Adrenal gland (tissue), 19 donors: ENCODE measurements at places on chromosomes 5 and 9. TPM values are rescaled to one million over a fixed set of nuclear protein-coding genes. Genes with fewer than 3 reads are reported as not detected.

GRCh38 chr9:26975728-26976707 lies 19.8 kb downstream of the IFT74 start:
- no peaks in the 10 kb centered on the region for H3K4me1 ChIP-seq
- DNase-seq, result peak; percentile 74
- H3K27me3 ChIP-seq, result no peaks in the 10 kb centered on the region
- no peak overlapping the region for H3K27ac ChIP-seq
- H3K36me3 ChIP-seq, result peaks cover 4% of the 10 kb centered on the region
- no peak overlapping the region for H3K4me3 ChIP-seq

DNA sequence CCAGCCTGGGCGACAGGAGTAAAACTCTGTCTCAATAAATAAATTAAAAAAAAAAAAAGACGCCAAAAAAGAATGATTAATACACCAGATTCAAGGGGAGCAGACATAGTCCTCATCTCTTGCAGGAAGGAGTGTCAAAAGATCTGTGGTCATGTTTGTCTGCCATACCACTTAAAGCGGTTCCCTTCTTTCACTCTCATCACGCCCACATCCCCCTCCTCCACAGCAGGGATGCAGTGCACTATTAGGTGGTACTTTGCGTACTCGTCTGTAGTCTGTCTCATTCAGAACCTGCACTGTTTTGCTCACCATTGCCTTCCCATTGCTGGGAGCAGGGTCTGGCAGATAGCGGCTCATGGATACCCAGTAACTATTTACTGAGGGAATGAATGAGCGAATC lies 11.2 kb downstream of the CDHR2 start:
- no peaks in the 10 kb centered on the region for H3K27me3 ChIP-seq
- no peak overlapping the region for H3K27ac ChIP-seq
- no peak for DNase-seq
- no peaks in the 10 kb centered on the region for H3K4me1 ChIP-seq
- no peaks in the 10 kb centered on the region for H3K36me3 ChIP-seq
- H3K4me3 ChIP-seq, result no peak overlapping the region

DNA sequence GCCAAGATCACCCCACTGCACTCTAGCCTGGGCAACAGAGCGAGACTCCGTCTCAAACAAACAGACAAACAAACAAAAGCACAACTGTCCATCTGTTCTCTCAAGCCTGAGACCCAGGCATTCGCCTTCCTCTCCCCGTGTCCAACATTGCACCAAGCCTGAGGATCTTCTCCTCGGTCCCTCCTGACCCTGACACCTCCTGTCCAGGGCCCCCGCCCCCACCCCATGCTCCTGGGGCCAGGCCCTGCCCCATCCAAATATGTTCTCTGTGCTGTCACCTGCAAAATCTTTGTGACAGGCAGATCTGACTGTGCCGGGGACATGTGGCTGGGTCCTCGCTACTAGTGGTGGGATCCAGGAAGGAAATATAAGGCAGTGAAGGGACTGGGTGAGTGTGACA lies 33.4 kb upstream of the UNC5A start:
- H3K4me3 ChIP-seq, result no peak overlapping the region
- no peak overlapping the region for H3K27ac ChIP-seq
- DNase-seq, result no peak
- no peaks in the 10 kb centered on the region for H3K4me1 ChIP-seq
- H3K36me3 ChIP-seq, result no peaks in the 10 kb centered on the region

DNA sequence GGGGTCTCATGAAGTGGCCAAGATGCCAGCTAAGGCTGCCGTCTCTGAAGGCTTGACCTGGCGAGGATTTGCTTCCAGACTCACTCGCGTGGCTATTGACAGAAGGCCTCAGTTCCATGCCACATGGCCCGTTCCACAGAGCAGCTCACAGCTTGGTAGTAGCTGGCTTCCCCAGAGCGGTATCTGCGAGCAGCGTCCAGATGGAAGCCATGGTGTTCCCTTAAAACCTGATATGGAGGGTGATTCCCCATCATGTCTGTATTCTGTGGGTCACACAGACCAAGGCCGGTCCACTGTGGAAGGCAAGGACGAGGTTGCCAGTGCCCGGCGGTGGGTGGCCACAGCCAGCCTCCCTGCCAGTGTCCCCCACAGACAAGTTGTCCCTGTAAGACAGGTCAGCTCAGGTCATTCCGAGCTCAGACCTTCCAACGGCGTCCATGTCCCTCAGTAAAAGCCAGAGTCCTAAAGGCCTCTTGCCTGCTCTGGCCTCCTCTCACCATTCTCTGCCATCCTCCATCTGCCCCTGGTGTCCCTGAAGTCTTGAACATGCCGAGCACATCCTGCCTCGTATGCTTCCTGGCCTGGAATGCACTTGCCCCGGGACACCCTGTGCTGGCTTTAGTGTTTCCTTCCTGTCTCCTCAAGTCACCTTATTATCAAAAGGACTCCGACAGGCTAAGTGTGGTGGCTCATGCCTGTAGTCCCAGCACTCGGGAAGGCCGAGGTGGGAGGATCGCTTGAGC lies 61.3 kb upstream of the LRRTM2 start:
- no peaks in the 10 kb centered on the region for H3K36me3 ChIP-seq
- no peaks in the 10 kb centered on the region for H3K4me1 ChIP-seq
- no peaks in the 10 kb centered on the region for H3K27me3 ChIP-seq
- H3K27ac ChIP-seq, result no peak overlapping the region
- no peak overlapping the region for H3K4me3 ChIP-seq

- H3K27me3 ChIP-seq, result no peaks in the 10 kb centered on the region
- no peak for DNase-seq
- no peak overlapping the region for H3K27ac ChIP-seq
- no peak overlapping the region for H3K4me3 ChIP-seq
Measured at GRCh38 chr5:4387290-4387689, 752.8 kb upstream of the ADAMTS16 start.

DNA sequence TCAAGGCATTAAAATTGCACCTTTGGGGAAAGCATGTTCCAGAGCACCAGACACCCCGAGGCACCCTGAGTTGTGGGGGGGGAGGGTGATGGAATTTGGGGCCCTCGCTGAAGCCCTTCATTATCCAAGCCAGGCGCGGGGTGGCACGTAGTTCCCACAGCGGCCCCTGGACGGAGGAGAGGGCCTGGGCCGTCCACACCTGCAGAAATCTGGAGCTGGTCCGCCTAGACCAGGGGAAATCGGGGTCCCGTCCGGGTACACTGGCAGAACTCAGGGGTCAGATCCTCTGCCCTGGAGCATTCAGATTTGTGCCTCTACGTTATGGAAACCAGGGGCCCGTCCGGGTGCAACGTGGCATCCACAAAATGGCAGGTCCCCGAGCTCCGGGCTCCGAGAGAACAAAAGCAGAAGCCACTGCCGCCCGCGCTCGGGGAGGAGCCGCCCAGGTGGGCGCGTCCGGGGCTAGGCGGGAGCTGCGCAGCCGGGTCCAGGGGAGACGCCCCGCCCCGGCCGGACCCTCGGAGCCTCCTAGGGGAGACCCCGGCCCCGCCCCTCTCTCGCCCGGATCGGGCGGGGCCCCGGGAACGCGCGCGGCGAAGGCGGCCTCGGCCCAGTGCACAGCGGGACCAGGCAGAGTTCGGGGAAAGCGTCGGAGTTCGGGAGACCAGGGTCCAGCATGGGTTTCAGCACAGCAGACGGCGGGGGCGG lies at the start of gene PLEKHG4B:
TSS of gene PLEKHG4B (plus strand) at position 613 of the 708 bp plus-strand sequence. CDS start at position 677, 64 bp downstream.
- no peak within 1 kb of the TSS for H3K27ac ChIP-seq
- no peaks in the 10 kb centered on the region for H3K36me3 ChIP-seq
- DNase-seq, result no peak
- peaks cover 22% of the 10 kb centered on the region for H3K27me3 ChIP-seq
- H3K4me3 ChIP-seq, result no peak within 1 kb of the TSS

SNCB gene
- not detected for total RNA-seq

MARVELD2 gene
- total RNA-seq, result 0.95 TPM

WNK2 gene
- 6.5 TPM for total RNA-seq

CAMK2A gene
- total RNA-seq, result 0.23 TPM
